ENCODE measurements at places on chromosomes 16 and 17. TPM values are rescaled to one million over a fixed set of nuclear protein-coding genes. Genes with fewer than 3 reads are reported as not detected.

DNA sequence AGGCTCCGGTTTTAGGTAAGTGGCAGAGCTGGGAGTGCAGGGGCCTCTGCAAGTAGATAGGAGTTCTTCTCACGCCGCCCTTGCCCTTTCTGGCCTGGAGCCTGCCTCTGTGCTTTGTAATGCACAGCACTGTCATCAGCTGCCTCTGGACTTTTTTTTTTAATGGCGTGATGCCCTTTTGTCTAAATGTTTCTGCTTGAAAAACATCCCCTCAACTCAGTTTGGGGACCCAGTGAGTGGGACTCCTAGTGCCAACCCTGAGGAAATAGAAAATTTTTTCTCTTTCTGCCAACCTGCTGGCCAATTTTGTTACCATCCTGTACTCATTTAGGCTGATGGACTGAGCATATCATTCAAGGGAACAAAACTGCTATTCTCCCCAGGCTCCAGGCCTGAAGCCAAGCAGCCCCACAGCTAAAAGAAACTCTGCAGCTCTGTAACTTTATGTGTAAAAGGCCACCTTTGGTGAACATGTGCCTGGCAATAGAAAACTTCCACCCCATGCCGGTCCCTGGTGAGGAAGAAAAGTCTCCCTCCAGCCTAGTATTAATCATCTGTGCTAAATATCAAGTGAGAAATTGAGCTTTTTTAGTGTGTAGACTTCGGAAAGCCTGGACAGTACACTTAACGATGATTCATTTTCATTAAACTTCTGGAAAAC is 22.5 kb downstream of the SLC6A2 start:
- no peaks in the 10 kb centered on the region for H3K4me1 ChIP-seq
- no peak overlapping the region for H3K27ac ChIP-seq
- no peak for DNase-seq

DNA sequence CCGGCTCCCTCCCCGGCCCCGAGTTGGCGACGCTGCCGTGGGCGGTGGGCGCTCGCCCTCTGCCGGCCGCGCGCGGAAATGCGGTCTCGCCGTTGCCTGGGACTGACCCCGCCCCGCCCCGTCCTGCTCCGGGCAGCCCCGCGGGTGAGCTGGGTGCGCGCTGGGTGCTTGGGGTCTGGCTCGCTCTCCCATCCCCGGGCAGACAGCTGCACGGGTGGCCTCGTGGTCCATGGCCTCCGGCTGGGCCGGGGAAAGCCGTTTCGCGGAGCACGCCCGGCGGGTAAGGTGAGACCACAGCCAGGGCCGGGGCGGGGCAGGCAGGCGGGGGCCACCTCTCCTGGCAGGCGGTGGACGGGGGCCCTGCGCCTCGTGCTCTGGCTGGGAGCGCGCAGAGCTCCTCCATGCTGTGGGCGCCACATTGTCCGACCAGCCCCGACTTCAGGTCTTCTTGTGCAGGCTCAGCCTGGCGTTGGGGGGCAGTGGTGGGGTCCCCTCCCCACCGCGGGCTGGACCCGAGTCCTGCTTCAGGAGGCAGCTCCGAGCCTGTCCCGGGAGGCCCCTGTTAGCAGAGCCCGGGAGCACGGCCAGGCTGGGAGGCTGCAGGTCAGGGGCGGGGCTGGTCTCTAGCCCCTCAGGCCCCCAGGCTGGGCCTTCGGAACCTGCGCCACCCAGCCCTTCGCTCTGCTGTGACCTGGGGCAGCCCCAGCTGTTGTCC is 7.0 kb upstream of the C1QTNF8 start:
- H3K27ac ChIP-seq: no peak overlapping the region
- H3K36me3 ChIP-seq: no peaks in the 10 kb centered on the region
- DNase-seq: peak; percentile 68
- H3K27me3 ChIP-seq: no peaks in the 10 kb centered on the region
- no peaks in the 10 kb centered on the region for H3K4me1 ChIP-seq
- no peak overlapping the region for H3K4me3 ChIP-seq

- no peak for DNase-seq
- H3K4me1 ChIP-seq: peaks cover 2% of the 10 kb centered on the region
- H3K27ac ChIP-seq: no peak overlapping the region
- H3K36me3 ChIP-seq: peaks cover 8% of the 10 kb centered on the region
- H3K27me3 ChIP-seq: no peaks in the 10 kb centered on the region
- H3K4me3 ChIP-seq: no peak overlapping the region
Observed at GRCh38 chr16:68887107-68887506, 43.8 kb downstream of the TANGO6 start.

- peaks cover 72% of the 10 kb centered on the region for H3K27me3 ChIP-seq
- H3K36me3 ChIP-seq: no peaks in the 10 kb centered on the region
- no peak within 1 kb of the TSS for H3K27ac ChIP-seq
- no peak within 1 kb of the TSS for H3K4me3 ChIP-seq
- peak; percentile 41 for DNase-seq
Observed at GRCh38 chr17:56593646-56594319, at the start of gene NOG. Gene NOG (plus strand): TSS chr17:56593699. CDS start chr17:56594224, 525 bp downstream.

DNA sequence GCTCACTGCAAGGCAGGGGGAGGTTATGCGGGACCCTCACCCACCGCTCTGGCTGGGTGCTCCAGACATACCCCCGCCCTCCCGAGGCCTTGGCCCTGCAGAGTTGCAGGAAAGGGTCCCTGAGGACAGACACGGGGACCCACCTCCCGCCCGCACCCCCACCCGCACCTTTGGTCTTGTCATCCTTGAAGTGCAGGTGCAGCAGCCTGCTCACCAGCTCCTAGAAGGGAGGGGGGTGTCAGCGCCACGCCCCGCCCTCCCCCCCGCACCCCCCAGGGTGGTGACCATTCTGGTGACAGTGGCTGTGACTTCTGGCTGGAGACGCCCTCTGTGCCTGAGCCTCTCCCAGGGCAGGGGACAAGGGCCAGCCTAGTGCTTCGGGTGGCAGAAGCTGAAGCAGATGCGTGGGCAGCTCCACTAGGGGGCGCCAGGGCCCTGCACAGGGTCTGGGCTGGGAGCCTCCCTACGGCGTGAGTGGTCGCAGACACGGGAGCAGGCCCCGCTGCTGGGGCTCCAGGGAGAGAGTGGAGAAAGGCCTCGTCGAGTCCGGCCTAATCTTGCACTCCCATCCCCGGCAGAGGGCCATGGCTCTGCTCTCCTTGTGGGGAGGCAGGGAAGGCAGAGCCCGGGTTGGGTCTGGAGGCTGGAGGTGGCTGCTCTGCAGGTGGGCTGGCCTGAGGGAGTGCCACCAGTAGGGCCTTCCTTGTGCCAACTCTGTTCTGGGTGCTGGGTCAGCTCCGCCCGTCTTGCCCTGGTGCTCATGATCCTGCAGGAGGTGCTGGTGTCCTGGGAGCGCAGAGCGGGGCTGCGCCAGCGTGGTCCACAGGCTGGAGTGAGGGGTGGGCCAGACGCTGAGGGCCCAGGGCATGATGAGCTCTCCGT is 2.7 kb downstream of the CENPX start:
- H3K4me1 ChIP-seq: peaks cover 18% of the 10 kb centered on the region
- peak; percentile 79 for DNase-seq
- H3K27ac ChIP-seq: no peak overlapping the region
- no peaks in the 10 kb centered on the region for H3K27me3 ChIP-seq
- no peak overlapping the region for H3K4me3 ChIP-seq

DNA sequence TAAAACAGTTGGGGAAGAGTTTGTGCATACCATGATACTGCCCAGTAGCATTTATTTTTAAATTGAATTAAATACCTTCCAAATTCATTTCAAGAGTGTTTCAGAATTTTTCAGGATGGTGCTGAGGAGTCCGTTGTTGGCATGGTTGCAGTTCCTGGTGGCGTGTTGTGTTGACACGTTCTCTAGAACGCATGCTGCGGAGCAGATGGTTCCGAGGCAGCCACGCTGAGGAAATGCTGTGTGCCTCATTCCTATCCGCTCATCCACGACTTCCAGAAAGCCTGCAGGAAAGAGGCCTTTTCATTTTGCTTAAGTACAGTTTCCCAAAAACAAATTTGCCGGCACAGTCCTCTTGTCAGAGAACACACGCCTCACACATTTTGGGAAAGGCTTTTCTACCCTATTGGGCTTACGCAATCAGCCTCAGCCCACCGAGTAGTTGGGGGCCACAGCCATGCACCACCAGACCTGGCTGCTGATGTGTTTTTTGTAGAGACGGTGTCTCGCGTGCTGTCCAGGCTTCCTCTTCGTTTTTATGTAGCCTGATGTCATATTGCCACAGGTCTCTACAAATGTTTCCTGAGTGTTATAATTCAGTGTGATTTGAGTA is 32.1 kb upstream of the IL17C start:
- H3K27me3 ChIP-seq: no peaks in the 10 kb centered on the region
- H3K4me1 ChIP-seq: no peaks in the 10 kb centered on the region
- H3K36me3 ChIP-seq: peaks cover 30% of the 10 kb centered on the region
- no peak for DNase-seq
- no peak overlapping the region for H3K27ac ChIP-seq

- no peaks in the 10 kb centered on the region for H3K27me3 ChIP-seq
- no peak overlapping the region for H3K27ac ChIP-seq
- H3K4me1 ChIP-seq: peaks cover 2% of the 10 kb centered on the region
- no peak overlapping the region for H3K4me3 ChIP-seq
- H3K36me3 ChIP-seq: no peaks in the 10 kb centered on the region
Observed at GRCh38 chr16:54750249-54750648, 180.4 kb upstream of the IRX5 start.

DNA sequence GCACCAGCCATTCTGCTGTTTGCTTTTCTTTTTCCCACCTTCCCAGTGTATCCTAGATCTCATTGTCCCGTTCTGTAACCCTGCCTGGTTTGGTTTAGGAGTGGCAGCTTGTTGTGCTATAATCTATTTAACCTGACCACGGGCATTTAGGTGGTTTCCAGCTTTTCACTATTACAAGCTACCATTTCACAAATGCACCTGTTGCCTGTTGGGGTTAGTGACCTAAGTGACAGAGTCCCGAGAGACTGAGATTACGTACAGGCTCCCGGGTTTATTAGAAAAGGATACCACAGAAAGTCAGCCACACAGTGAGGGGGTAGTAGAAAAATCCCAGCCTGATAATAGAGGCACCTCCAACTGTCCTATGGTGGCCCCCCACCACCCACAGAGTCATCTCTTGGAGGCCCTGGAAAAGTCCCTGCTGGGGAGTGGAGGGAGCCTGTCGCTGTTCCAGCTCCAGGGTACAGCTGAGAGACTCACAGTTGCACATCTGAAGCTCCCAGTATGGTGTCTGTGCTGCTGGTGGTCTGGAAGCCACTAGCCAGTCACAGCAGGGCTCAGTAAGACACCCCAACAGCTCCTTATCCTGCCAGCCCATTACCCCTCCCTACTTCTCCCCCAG is 21.2 kb downstream of the CLEC16A start:
- H3K4me3 ChIP-seq: peak overlapping the region; percentile 53
- H3K36me3 ChIP-seq: peaks cover 32% of the 10 kb centered on the region
- DNase-seq: peak; percentile 66
- no peaks in the 10 kb centered on the region for H3K27me3 ChIP-seq

GRCh38 chr16:80015566-80015965 is 415.0 kb upstream of the MAF start:
- no peak overlapping the region for H3K27ac ChIP-seq
- H3K4me3 ChIP-seq: no peak overlapping the region
- no peaks in the 10 kb centered on the region for H3K36me3 ChIP-seq
- peaks cover 6% of the 10 kb centered on the region for H3K27me3 ChIP-seq

DNA sequence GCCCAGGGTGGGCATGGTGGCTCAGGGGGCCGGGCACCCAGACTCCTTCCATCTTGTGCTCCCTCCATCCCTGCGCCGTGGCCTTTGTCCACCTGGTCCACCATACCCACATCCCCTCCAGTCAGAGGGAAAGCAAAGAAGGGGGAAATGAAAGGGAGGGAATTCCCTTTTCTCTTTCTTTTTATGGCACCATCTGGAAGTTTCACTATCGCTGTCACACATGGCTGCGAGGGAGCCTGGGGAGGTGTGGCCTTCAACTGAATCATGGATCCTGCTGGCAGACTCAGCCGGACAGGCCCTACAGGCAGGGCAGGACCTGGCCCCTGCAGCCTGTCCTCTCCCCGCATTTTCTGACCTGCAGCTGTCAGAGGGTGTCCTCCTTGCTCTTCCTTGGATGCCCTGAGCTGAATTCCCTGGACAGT is 6.2 kb downstream of the SLC12A3 start:
- peaks cover 20% of the 10 kb centered on the region for H3K4me1 ChIP-seq
- H3K27me3 ChIP-seq: no peaks in the 10 kb centered on the region
- no peaks in the 10 kb centered on the region for H3K36me3 ChIP-seq
- no peak overlapping the region for H3K27ac ChIP-seq
- no peak overlapping the region for H3K4me3 ChIP-seq

GRCh38 chr17:46202424-46202823 is 9.2 kb upstream of the KANSL1 start:
- no peak overlapping the region for H3K27ac ChIP-seq
- no peaks in the 10 kb centered on the region for H3K27me3 ChIP-seq
- no peak for DNase-seq
- no peak overlapping the region for H3K4me3 ChIP-seq

Gene LITAF
- 155 TPM for total RNA-seq

Gene GLTPD2
- total RNA-seq: not detected

Gene CCT6B
- total RNA-seq: 1.9 TPM

Gene TBC1D3C
- total RNA-seq: not detected

Gene ADCY9
- 11.0 TPM for total RNA-seq

Gene TMEM94
- total RNA-seq: 106 TPM

All from activated CD8-positive, alpha-beta memory T cell treated with anti-CD3 and anti-CD28 coated beads, Interleukin-2, amount 10 ng/mL, durations not matched to agents 7 days and 5 days (primary cell).